ENCODE measurements at places on chromosomes 11 and 22.

DNA sequence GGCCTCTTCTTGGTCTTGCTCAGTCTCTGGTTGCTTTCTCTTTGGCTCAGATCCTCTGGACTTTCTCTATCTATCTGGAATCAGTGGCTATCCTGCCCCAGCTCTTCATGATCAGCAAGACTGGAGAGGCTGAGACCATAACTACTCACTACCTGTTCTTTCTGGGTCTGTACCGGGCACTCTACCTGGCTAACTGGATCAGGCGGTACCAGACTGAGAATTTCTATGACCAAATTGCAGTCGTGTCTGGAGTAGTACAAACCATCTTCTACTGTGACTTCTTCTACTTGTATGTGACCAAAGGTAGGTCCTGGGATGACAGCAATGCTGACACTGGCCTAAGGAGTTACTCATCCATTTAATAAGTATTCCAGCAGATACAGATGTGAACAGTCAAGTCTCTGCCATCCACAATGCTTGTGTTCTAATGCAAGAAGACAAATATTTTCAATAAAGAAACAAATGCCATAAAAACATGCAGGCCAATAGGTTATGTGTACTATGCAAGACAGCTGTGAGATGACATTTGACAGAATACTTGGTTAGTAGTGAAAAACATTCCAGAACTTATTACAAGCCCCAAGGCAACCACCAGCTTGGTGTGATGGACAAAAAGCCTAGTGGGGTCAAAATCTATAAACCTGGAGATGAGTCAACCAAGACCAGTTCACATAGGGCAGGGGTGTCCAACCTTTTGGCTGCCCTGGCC is 13.4 kb downstream of the KDELR3 start:
- no peak for DNase-seq

DNA sequence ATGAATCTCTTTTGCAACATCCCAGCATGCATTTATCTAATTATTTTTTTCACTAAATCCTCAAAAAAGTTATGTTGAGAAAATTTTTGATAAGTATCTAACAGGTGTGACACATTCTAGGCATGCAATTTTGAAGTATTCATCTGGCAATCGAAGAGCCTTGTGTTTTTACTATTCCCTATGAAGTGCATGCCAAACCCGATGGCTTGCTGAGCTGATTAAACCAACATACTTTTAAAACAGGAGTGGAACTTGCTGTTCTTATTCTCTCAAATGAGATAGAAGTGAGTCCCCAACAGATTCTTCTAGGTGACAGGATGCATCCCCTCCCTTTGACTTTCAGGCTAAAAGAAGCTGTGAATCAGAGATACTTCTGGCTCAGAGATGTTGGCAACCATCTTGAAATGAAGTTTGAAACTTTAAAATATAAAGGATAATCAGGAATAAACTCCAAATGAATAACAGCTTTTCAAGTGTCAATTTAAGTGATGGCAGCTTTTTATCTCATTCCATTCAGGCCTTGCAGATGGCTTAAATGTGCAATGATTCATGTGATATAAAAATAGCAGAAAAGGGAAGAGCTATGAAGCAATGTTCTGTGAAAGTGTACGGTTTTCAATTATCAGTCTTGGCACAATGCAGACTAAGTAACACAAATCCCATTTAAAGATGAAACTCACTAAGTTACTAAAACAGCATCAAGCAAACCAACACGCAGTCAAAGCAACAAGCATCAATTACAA is 67.7 kb downstream of the APOL5 start:
- no peak for DNase-seq

DNA sequence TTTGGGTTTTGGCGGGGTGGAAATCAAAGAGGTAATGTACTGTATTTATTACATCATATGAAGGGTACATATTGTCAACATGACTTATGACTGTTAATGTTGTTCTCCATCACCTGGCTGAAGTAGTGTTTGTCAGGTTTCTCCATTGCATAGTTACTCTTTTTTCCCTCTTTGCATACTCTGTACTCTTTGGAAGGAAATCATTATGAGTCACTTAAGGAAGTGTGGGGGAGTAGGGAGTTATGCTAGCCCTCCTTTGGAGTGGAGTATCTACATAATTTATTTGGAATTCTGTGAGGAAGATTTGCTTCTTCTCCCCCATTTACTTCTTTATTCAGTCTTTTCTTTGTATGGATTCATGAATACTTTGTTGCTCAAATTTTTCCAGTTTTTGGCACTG is 3.6 kb upstream of the PGR start:
- DNase-seq: no peak

GRCh38 chr22:28896611-28897010 is 13.2 kb downstream of the ZNRF3 start:
- peak; percentile 80 for DNase-seq

GRCh38 chr11:4185561-4185960 is 91.0 kb downstream of the RRM1 start:
- no peak for DNase-seq

DNA sequence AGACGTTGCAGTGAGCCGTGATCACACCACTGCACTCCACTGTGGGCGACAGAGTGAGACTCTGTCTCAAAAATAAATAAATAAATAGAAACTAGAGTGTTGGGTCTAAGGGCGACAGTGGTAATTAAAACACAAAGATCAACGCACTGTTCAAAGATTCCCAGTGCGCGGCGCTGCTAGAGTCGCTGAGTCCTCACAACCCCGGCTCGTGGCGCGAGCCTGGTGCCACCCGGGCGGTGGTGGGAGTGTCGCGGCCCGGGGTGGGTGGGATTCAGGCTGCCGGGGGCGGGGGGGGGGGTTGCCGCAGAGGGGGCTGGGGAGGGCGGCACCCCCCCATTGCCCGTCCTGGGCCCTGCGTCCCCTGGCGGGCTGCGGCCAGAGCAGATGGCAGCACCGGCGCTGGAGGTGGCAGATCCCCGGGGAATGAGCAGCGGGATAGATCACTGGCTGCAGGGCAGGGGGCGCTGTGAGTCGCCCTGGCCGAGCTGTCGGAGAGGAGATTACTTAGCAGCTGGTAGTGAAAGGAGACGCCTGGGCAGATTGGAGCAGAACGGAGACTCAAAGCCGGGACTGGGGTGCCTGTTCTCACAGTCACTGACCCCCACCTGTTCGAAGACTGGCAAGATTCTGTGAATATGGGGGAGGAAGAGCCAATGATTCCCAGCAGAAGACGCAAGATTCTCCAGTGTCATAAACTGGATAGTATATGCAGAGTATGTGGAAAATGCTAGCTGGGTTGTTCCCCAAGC is 30.2 kb upstream of the APOBEC3A start:
- peak; percentile 91 for DNase-seq

DNA sequence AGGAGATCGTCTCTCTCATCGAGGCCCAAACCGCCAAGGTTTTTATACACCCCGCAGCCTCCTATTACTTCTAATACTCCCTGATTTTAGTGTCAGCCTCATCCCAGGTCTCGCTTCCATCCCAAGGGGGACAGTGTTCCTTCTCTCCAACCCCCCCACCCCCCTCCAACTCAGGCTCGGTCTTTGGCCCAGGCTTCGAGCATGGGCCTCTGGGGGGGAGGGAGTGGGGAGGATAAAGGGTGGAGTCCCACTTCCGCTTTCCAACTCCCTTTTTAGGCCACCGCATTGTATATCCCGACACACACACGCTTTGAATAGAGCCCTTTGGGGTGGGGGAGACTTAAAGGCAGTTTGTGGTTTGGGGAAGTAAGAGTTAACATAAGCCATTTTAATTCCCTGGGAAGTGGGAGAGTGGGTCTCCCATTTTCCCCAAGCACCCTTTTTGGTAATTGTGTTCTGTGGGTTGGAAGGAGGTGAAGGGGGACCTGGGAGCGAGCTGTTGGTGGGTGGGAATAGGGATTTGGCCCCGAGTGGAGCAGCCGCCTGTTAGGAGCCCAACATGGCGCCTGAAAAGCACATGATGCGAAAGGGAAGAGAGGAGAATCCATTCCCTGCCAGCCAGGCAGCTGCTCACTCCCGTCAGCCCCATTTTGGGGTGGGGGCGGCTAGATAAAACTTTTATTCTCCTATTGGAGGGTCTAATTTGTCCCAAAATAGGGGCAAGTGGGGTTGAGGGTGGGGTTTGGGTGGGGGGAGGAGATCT is 844 bp downstream of the PCF11 start:
- peak; percentile 62 for DNase-seq

DNA sequence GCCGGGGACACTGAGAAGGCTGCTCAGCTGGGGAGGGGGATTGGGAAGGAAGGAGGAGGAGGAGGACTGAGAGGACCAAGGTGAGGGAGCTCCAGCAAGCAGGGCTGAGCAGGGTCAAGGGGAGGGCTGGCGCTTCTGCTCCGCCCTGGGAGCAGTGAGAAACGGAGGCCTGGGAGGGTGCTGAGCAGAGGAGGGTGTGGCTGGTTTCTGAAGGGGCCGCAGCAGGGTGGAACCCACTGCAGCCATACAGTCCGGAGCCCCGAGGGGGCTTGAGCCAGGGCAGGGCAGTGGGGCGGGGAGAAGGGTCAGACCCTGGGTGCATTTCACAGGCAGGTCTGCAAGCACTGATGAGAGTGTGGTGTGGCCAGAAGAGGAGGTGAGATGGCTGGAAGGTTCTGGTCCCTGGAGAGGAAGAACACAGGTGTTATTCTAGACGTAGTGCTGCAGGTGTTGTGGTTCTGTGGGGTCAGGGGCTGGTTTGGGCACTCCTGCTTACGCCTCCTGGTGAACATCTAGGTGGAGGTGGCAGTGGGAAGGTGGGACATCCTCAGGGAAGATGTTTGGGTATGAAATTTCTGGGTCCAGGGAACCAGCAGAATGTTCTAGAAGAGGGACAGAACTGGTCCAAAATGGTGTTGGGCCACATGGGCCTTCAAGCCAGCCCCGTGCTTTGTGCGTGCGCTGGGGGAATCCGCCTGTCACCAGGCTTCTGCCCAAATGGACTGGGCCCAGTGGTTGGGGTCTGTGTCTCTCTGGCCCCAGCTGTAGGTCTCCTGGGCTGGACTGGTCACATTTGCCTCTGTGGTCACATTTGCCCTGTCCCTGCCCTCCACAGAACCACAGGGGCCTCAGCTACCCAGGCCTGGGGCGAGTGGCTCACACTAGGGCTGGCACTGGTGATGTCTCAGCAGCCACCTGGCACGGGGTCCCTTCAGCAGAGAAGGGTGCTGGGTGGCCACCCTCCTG is 714.7 kb downstream of the BRD1 start:
- DNase-seq: no peak

GRCh38 chr11:69320756-69321741 is 27.1 kb downstream of the MYEOV start:
- no peak for DNase-seq
